ENCODE measurements at places on chromosomes 3 and 15.
A peak's percentile ranks its signal among the peaks of the same experiment; 100 is the strongest.

DNA sequence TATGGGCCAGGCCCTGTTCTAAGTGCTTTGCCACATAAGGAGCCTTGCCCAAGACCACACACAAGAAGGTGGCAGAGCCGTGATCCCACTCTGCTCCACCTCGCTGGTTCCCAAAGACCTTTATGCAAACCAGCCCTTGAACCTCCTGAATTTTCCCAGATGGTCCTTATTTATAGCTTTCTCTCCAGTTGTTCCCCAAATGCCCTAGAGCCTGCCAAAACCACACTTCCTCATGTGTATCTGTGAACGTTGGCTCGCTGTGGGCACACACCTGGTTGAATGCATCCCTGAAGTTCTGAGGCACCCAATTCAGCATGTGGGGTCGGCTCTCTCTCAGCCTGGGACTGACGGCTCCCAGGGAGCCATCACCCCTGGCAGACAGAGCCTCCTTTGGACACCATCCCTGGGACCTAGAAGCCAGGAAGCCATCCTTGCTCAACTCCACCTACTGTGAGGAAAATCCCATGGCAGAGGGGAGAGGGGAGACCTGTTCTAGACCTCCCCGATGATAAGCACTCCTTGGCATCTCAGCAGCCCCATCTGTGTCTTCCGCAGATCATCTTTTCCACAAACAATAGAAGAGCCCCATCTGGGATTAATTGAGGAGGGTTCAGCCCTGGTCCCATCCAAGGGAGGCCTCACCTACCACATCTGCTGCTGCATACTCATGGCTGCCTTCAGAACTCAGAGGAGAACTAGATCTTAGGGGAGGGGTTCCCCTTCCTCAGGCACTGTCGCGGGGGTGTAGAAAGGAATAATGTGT, 42.3 kb upstream of the LIMD1 start:
- DNase-seq: no peak

GRCh38 chr3:129304146-129304961, 25.7 kb downstream of the HMCES start:
- DNase-seq: no peak

DNA sequence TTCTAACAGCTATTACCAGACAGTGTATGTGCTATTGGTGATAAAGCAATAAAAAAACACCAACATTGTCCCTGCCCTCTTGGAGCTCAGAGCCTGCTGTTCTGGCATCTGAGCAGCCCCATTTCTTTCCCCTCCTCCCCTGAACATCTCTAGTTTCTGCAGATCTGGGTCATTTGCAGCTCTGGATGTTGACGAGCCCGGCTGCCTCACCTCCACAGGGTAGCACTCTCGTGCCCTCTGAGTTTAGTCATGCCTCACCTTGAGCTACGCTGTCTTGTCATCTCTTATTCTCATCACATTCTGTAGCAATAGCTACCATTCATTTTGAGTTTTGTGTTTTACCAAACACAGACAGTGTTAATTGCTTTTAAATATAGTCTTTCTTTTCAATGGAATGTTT, 30.0 kb upstream of the GPR171 start:
- no peak for DNase-seq

GRCh38 chr3:106593381-106593780, 724.6 kb upstream of the CBLB start:
- no peak for DNase-seq

DNA sequence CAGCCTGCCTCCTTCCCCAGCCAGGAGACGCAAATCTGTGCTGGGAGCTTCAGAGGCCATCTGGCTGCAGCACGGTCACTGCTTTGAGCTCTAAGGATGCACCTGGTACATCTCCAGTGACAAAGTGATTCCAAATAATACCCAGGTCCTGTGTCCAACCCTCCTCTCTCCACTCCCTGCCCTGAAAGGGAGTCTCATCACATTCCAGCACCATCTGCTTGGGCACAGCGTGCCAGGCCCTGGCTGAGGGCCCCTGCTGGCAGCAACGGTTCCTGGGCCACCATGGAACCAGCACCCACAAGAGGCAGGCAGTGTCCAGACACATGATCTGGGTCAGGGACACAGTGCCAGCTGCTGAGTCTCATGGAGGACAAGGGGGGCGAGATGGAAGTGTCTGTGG, 81.3 kb downstream of the MTHFS start:
- DNase-seq: no peak

DNA sequence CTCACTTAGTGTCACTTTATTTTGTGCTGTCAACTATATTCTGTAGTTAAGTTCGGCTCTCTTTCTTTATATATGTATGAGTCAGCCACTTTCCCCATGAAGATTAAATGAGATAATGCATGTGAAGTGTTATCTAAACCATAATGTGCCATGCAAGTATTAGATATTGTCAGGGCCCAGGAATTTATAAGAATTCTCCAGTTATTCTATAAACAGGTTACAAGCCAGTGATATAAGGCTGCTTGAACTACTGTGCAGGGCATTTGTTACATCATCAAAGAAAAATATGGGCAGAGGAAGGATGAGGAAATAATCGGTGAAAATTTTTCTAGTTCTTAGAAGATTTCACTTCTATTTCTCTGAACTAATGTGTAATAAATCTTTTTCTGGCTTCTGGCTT, 1049.0 kb upstream of the NR2F2 start:
- no peak for DNase-seq

DNA sequence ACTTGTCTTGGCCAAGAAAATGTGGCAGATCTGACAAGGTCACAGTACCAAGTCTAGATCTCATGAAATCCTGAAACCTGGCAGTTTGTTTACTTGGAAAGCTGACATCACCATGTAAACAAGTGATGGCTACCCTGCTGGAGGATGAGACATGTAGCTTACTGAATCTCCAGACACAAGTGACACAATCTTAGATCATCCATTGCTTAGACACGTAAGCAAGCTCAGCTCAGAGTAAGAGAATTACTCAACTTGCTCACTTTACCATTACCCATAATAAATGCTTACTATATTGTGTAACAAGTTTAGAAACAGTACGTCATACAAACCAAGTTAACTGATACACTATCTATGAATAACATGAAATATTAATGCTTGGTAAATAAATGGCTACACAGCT, 263.8 kb downstream of the TBC1D5 start:
- DNase-seq: peak; percentile 9

DNA sequence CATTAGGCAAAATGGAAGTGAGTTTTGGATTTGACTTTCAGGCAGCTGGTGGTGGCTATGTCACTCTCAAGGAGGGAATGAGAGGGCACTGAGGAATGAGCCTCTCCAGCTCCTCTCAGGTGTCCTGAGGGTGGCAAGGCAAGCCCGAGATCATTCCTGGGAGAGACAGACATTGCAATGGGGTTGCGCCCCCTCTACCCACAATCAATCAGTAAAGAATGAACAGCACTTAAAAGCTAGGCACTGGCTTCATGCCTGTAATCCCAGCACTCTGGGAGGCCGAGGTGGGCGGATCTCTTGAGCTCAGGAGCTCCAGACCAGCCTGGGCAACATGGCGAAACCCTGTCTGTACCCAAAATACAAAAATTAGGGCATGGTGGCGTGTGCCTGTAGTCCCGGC, 14.1 kb upstream of the SHF start:
- DNase-seq: no peak

GRCh38 chr15:26260517-26261133, 397.5 kb upstream of the ATP10A start:
- DNase-seq: peak; percentile 1

DNA sequence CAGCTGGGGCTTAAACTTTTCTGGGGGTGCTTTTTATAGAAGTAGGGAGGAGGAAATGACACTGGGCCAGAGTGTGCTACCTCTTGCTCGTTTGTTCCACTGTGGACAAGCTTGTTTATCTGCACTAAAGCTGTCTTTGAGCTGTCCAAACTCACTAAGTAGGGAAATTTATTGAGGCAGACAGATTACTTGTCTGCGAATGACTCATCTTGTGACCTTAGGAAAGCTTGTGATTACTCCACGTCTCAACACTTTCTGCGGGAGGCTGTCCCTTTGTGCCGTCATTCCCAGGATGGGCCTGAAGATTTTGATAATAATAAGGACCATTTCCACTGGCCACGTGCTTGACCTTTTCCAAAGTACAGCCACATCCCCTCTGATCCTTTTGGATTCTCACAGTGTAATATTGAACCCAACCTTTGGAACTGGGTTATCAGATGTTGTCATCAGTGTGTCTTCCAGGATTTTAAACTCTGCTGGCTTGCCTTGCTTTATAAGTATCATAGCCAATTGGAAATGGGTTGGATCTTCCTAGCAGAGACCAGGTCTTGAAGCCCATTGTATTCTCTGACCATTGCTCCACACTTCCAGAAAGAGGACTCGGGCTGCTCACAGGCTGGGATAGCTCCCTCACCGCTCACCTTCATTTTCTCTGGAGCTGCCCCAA, 84.7 kb downstream of the AGBL1 start:
- DNase-seq: no peak
